ENCODE measurements at places on chromosomes 12 and 14. TPM values are rescaled to one million over a fixed set of nuclear protein-coding genes. Genes with fewer than 3 reads are reported as not detected.

DNA sequence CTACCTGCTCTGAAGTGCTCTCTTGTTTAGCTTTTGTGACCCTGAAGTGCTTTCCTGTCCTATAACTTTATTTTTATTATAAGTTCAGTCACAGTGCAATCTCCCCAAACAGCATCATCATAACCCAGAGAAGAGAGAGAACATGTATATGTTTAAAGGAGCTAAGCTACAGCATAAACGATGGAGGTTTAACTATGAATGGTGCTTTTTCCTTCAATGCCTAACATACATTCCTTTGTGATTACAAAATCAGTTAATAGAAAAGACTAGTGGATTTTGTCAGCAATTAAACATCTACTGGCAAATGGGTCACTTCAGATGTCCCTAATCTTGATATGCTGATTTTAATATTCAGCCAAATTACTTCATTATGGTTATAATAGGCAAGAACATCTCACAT lies 46.4 kb downstream of the ZFYVE21 start:
- no peak for DNase-seq

DNA sequence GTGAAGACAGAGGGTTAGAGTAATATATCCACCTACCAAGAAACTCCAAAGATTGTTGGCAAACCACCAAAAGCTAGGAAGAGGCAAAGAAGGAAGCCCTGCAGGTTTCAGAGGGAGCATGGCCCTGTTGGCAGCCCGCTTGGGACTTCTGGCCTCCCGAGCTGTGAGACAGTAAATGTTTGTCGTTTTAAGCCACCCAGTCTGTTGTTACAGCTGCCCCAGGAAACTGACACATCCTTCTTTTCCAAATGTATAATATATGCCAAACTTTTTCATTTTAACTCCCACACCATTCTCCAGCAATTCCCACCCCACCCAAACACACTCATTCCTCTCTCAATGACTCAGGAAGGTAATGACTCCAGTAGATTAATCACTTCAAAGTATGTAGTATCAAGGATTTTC lies 74.0 kb downstream of the RPS29 start:
- DNase-seq = peak; percentile 38

GRCh38 chr12:1186298-1186697 lies 195.3 kb downstream of the ERC1 start:
- no peak for DNase-seq

The PABPN1 gene
- 90.5 TPM for total RNA-seq

The AJUBA gene
- 150 TPM for total RNA-seq
